ENCODE measurements at places on chromosomes 5 and 9.

DNA sequence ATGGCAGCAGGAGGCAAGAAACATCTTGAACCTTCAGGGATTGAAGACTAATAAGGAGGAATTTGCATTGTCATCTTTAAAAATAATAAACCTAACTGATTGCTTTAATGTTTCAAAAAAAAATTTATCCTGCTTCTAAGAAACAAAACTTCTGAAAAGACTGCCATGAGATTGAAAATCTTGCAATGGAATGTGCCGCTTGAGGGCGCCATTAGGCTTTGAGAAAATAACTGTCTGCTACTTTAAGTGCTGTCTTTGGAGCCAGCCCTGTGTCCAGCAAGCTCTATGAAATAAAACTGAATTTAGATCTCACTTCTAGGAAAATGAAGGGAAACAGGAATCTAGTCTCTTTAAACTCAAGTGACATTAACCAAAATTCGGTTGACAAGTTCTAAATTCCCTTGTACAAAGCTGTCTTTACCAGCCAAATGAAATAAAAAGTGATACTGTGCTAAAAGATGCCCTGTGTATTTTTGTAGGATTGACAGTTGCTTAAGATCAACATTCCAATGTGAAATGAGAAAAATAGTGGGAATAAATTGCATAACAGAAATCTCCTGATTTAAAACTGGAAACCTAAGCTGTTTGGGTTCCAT is 79.4 kb downstream of the ESM1 start:
- no peak overlapping the region for H3K4me3 ChIP-seq
- no peak overlapping the region for H3K27ac ChIP-seq
- H3K27me3 ChIP-seq: no peaks in the 10 kb centered on the region
- no peaks in the 10 kb centered on the region for H3K36me3 ChIP-seq
- peak; percentile 78 for DNase-seq

- H3K27ac ChIP-seq: no peak overlapping the region
- no peaks in the 10 kb centered on the region for H3K27me3 ChIP-seq
- no peaks in the 10 kb centered on the region for H3K4me1 ChIP-seq
- no peaks in the 10 kb centered on the region for H3K36me3 ChIP-seq
- DNase-seq: peak; percentile 4
Observed at GRCh38 chr5:27911216-27911615, 872.8 kb upstream of the CDH9 start.

DNA sequence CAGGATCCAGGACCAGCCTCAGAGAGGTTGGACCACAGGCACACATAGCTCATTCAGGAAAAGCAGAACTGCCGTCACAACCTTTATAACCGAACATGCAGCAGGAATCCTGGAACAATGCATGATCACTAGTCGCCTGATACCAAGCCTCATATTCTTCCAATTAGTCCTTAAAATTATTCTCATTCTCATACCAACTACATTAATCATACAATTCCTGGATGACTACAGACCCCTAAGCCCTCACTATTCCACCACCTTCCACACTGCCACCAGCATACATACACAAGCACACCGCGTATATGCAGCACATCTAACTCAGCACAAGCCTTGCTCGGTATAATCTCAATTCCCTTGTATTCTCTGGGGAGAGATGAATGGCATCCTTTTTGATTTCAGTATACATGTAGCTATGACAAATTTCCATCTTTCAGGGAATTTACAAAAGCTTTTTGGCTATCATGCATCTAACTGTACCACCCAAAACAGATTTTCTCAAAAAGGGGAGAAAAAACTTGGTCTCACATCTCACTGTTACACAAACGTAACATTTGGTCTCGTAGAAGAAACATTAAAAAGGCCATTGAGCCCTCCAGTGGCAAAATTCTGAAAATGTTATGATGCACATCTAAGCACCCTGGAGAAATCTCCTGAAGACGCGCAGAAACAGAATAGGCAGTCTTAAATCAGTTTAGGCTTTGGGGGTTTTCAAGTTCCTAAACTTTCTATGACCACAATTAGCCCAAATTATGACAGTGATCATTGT is 46.2 kb downstream of the MCTP1 start:
- no peak overlapping the region for H3K4me3 ChIP-seq
- H3K4me1 ChIP-seq: no peaks in the 10 kb centered on the region
- peak; percentile 11 for DNase-seq
- no peaks in the 10 kb centered on the region for H3K36me3 ChIP-seq
- H3K27me3 ChIP-seq: no peaks in the 10 kb centered on the region
- H3K27ac ChIP-seq: no peak overlapping the region

DNA sequence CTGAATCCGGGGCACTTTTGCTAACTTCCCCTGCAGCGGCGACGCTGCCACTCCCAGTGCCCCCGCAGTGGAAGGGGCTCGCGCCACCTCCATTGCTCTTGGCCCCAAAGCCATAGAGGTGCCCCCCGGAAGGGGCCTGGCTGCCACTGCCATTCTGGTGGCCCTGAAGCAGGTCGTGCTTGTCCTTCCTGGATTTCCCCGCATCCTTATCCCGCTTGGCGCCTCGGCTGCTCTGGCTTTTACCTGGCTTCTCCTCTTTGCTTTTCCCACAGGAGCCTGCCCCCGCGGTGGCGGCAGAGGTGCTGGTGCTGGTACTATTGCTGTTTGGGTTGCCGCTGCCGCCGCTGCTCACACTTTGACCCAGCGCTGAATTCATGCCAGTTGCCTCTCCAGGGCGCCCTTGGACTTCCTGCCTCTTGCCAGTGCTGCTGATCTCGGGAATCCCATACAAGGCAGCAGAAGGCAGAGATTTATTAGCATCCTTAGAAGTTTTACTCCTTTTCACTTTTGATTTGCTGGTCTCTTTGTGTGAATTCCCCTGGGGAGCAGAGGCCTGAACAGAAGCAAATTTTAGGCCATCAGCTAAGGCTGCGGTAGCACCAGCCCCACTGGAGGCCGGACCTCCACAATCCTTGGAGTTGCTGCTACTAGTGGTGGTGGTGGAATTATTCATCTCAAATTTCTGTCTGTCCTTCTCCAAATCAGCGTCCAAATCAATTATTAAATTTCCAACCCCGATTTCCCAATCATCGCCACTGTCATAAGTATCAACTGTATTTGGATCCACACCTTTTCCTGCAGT is 2.1 kb downstream of the ZNF608 start:
- peak overlapping the region; percentile 98 for H3K27ac ChIP-seq
- peaks cover 30% of the 10 kb centered on the region for H3K4me1 ChIP-seq
- no peaks in the 10 kb centered on the region for H3K27me3 ChIP-seq
- H3K4me3 ChIP-seq: peak overlapping the region; percentile 97
- no peak for DNase-seq

DNA sequence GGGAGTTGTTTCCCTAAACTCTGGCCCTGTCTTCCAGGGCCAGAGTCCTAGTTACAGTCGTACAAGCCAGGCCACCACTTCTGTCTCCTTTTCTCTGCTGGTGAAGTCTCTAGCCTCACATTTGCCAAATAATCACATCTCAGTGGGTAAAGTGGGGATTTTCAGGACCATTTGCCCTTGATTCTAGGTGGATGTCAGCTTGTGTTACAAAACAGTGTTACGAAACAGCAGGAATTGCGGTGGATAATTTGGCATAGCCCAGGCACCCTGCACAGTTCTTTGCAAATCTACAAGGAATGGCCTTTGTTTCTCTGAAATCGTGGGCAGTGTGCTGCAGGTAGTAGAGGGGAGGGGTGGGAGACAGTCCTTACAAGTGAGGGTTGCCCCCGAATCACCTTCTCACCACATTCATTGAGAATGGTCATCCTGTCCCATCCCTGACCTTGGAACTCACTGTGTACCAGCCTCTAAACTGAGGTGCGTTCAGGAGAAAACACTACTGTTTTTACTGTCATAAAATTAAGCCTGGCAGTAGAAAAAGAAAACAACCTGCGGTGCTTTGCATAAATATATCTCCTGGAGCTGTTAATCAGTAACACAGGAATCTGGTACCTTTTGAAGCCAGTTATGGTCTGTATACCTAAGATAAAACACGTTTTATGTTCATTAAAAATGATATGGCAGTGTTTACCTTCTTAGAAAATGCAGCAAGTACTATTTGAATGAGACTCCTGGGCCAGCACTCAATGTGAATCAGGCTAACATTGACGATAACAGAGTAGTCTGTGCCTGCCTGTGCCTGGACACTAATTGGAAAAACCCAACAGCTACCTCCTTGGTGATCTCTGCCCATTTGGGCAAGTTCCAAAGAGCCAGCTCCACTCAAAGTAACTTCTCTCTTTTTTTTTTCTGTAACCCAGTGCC is 44.3 kb downstream of the CYSTM1 start:
- peaks cover 71% of the 10 kb centered on the region for H3K4me1 ChIP-seq
- H3K36me3 ChIP-seq: no peaks in the 10 kb centered on the region
- H3K27me3 ChIP-seq: no peaks in the 10 kb centered on the region
- H3K27ac ChIP-seq: no peak overlapping the region

GRCh38 chr9:86508208-86508903 is 154.1 kb upstream of the TUT7 start:
- DNase-seq: no peak
- H3K4me1 ChIP-seq: no peaks in the 10 kb centered on the region
- H3K27ac ChIP-seq: no peak overlapping the region
- no peaks in the 10 kb centered on the region for H3K27me3 ChIP-seq
- H3K4me3 ChIP-seq: no peak overlapping the region

- DNase-seq: no peak
- peaks cover 5% of the 10 kb centered on the region for H3K36me3 ChIP-seq
- no peak overlapping the region for H3K4me3 ChIP-seq
- H3K27ac ChIP-seq: no peak overlapping the region
- no peaks in the 10 kb centered on the region for H3K27me3 ChIP-seq
Observed at GRCh38 chr9:89400403-89401116, 82.3 kb downstream of the SECISBP2 start.

- no peak for DNase-seq
- H3K36me3 ChIP-seq: no peaks in the 10 kb centered on the region
- H3K4me3 ChIP-seq: no peak overlapping the region
- peaks cover 5% of the 10 kb centered on the region for H3K4me1 ChIP-seq
Observed at GRCh38 chr5:91361790-91362189, 21.3 kb downstream of the ARRDC3 start.

DNA sequence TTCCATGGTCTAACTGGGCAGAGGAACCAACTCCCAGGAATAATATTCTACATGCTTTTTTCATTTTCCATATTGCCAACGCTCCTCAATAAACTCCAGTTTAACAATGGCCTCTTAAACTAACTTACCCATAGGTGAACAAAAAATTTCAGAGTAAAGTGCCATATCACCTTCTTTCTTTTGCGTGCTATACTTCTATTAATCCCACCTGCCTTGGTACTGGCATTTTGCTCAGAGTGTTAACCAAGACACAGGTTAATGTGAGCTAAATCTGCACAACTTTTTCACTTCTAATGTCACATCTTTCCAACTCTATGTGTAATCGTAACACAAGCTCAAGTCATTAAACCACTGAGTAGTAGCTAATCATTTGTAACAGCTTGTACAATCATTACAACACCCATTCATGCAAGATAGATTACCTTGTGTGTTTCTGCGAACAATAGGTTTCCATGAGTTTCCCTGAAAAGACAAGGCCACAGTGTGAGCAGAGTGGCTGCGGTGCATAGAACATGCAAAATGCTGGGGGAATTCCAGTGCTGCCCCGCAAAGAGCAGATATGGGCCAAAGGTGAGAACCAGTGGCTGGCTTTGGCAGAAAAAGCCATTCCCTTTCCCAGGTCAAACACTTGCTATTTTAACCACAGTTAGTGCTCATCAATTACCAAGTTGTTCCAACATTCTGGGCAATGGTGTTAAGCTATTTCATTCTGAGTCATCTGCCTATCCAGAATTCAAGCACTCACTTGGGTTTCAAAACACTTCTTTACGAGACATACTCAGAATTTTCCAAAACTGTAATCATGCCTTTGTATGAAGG is 42.8 kb downstream of the TIMD4 start:
- no peaks in the 10 kb centered on the region for H3K27me3 ChIP-seq
- H3K27ac ChIP-seq: no peak overlapping the region
- peak; percentile 5 for DNase-seq
- no peaks in the 10 kb centered on the region for H3K36me3 ChIP-seq

DNA sequence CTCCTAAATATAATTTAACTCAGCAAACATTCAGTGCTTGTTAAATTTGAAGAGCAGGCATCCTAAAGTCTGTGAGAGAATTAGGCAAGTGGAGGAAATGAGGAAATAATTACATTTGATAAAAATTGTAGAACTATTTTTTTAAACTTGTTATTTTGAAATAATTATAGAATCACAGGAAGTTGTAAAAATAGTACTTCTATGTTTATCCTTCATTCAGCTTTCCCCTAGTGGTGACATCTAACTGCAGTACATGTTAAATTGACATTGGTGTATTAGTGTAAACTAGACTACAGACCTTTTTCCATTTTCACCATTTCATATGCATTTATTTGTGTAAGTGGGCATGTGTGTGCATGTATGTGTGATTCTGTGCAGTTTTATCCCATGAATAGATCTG is 51.6 kb downstream of the F2RL2 start:
- H3K36me3 ChIP-seq: no peaks in the 10 kb centered on the region
- no peak overlapping the region for H3K4me3 ChIP-seq
- H3K27me3 ChIP-seq: no peaks in the 10 kb centered on the region
- H3K27ac ChIP-seq: no peak overlapping the region
- H3K4me1 ChIP-seq: no peaks in the 10 kb centered on the region
- DNase-seq: no peak

GRCh38 chr9:71675857-71676165 is 92.5 kb downstream of the CEMIP2 start:
- no peak overlapping the region for H3K27ac ChIP-seq
- no peaks in the 10 kb centered on the region for H3K27me3 ChIP-seq
- H3K4me3 ChIP-seq: no peak overlapping the region
- no peak for DNase-seq
- no peaks in the 10 kb centered on the region for H3K4me1 ChIP-seq

DNA sequence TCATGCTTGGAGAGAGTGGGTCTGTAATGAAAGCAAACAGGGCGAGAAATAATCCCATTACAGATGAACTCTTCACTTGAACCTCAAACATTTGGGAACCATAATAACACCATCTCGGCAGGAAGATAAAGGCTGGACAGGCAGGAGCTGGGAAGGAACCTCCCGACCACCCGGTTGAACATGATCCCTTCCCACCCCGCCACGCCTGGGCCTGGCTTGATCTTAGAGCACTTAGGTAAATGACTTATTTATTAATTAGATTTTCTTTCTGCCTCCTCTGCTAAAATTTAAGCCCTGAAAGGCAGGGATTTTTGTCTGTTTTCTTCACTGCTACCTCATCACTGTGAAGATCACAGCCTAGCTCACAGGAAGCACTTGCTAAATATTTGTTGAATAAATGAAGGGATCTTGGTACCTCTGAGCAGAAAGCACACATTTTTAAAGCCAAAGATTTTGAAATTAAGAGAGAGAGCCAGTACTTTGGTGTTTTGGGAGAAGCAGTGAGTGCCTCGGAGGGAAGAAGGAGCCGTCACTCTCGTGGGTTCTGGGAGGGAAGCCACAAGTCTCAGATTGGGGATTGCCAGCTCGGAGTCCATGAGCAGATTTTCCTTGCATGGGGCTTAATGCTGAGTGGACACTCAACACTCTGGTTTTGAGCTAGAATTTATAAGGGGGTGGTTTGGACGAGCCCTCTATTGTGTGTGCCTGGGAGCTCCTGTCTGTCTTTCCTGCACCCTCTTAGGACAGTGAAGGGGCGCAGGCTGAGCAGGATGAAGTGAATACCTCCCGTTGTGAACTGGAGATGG is 133.3 kb downstream of the MACROH2A1 start:
- peaks cover 14% of the 10 kb centered on the region for H3K27me3 ChIP-seq
- H3K27ac ChIP-seq: no peak overlapping the region
- H3K4me1 ChIP-seq: no peaks in the 10 kb centered on the region
- no peaks in the 10 kb centered on the region for H3K36me3 ChIP-seq

GRCh38 chr9:116020801-116021200 is 132.8 kb upstream of the PAPPA start:
- H3K27ac ChIP-seq: no peak overlapping the region
- no peaks in the 10 kb centered on the region for H3K27me3 ChIP-seq
- no peak for DNase-seq
- no peaks in the 10 kb centered on the region for H3K4me1 ChIP-seq
- H3K4me3 ChIP-seq: no peak overlapping the region
- H3K36me3 ChIP-seq: no peaks in the 10 kb centered on the region

- H3K4me1 ChIP-seq: peaks cover 19% of the 10 kb centered on the region
- H3K36me3 ChIP-seq: no peaks in the 10 kb centered on the region
Observed at GRCh38 chr9:69317894-69318293, 7.1 kb upstream of the ENTREP1 start.
